ENCODE measurements at places on chromosomes 5 and 9.

DNA sequence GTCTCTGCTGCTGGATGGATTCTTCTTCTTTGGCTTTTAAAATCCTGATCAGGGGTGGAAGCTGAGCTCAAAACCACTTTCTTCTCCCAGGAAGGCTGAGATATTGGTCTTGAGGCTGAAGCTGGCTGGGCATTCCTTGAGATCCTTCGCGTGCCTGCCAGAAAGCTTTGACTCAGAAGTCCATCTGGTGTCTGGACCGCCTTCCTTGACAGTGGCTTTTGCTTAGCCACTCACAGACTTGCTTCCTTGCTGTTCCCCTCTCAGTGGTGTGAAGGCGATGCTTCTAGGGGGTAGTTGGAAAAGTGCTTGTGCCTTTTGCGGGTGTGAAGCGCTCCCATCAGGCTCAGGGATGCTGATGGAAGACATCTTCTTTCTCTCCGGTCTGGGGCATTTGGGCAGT lies 45.9 kb downstream of the RGS3 start:
- no peak for DNase-seq

DNA sequence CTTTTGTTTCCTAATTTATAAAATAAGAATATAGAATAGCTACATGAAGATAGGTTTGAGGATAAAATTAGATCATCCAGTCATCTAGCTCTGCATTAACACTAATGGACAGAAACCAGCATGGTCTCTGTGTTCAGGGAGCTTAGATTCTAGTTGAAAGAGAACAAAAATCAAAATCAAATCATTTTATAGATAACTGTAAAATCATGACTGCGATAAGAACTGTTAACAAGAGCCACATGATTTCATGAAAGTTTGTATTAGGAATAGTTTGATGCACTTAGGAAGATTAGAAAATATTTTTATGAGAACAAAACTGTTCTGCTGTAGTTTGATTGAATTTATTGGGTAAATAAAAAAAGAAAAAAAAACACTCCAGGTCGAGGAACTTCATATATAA lies 1074.7 kb downstream of the MAT2B start:
- DNase-seq = no peak

DNA sequence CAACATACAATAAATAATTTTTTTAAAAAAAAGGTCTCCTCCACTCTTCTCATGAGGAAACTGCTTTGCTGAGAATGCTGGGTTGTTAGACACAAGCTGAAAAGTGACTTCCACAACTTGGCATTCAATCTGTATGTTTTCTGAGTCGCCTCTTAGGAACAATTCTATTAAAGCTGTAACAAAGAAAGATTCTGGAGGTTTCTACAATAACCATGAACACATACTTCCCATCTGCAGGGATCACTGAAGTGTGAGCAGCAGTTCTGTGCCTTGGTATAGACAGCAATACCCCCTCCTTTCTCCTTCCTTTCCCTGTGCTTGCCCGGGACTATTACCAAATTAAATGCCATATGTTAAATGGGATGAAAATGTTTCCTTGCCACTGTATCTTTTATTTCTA lies 1.5 kb downstream of the DIRAS2 start:
- no peak for DNase-seq

GRCh38 chr9:38183994-38184568 lies 115.1 kb upstream of the SHB start:
- DNase-seq = no peak

- DNase-seq = peak; percentile 18
Observed at GRCh38 chr5:149549461-149550267, 1.6 kb downstream of the CSNK1A1 start.

GRCh38 chr9:14418941-14419937 lies 105.3 kb upstream of the NFIB start:
- no peak for DNase-seq

DNA sequence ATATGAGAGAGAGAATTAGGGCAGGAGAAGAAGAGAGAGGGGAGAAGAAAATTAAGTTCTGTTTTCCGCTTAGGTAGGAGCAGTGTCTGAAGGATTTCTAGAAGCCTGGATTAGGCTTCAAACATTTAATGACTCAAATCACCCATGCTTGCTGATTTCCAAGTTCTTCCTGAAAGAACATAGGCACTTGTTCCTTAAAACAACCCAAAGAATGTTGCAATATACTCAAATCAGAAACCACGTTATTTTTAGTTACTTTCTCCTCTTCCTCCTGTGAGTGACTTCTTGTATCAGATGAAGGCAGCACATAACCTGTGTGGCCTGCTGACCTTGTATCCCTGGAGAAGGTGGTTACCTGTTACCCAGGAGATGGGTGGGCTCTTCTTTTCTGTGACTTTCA lies 351.5 kb upstream of the KLF4 start:
- DNase-seq = no peak

GRCh38 chr5:159104759-159105144 lies 5.0 kb upstream of the EBF1 start:
- DNase-seq = no peak

DNA sequence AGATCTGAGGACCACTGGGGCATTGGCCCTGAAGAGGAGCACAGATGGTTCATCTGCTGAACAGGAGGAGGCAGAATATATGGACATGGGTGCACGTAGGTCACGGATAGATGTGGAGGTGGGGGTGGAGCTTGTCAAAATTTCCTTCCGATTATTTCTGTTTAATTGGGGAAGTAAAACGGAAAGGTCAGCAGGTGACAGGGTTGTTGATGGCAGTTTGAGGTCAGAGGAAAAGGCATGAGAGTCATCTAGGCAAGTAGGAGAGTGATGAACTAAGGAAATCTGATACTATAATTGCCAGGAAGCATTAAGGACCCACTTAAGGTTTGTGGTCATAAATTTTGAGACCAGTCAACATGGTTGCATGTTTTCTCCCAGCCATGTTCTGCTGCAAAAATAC lies 8.4 kb upstream of the FAM81B start:
- DNase-seq = no peak

GRCh38 chr5:177542816-177543465 lies 11.4 kb downstream of the FAM193B start:
- no peak for DNase-seq

DNA sequence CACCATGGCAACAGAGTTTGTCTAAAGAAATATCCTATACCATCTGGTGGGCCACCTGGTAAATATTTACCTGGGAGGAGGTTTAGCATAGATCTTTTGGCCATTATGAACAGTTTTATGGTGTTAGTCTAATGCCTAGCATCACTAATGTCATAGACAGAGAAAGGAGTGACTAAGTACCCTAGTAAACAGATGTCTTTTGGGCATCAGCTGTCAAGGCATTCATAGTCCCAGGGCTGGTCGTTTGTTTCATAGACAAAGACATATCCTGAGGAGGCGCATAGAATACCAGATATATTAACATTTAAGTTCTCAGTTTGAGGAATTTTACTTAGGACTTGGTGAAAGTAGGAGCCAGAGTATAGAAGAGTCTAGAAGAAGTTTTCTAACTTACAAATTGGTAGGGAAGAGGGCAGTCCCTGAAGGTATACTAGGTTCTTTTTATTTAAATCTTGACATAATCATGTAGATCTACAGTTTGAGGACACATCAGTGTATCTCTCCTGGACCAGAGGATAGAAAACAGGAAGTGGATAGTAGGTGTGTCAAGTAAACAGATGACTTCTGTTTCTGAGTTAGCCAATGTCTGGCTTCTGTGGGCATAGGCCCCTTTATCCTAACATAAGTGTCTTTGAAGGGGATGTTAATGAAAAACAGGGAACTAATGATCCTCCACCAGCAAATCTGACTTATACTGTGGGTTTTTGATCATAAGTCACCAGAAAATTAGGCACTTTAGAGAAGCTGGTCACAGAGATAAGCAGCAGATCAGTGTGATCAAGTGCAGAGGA lies 105.0 kb upstream of the PRSS3 start:
- DNase-seq = no peak

GRCh38 chr5:96006291-96006690 lies 44.6 kb upstream of the ELL2 start:
- DNase-seq = no peak

- DNase-seq = no peak
Observed at GRCh38 chr5:124480022-124480421, 266.4 kb downstream of the ZNF608 start.

GRCh38 chr9:77582961-77583576 lies 65.1 kb downstream of the GNA14 start:
- DNase-seq = no peak

GRCh38 chr9:91342575-91342974 lies 19.1 kb downstream of the AUH start:
- no peak for DNase-seq

GRCh38 chr9:84751921-84752320 lies 82.4 kb downstream of the NTRK2 start:
- DNase-seq = no peak

DNA sequence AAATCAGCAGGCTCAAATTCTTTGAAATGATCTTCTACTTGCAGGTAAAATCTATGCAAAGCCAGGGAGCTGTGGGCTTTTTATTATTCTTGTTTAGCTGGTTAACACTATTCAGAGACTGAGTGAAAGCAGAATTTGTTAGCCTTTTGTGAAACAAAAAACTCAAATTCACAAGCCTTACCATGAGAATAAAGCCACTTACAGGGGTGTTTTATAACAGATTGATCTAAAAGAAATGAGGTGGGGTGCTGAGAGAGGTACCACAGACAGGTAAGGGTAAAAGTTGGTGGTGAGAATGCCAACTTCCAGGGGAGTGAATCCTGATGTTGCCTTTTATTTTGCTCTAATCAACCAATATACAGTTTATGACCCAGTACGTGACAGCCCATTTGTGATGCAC lies 1585.6 kb downstream of the EFNA5 start:
- DNase-seq = no peak

DNA sequence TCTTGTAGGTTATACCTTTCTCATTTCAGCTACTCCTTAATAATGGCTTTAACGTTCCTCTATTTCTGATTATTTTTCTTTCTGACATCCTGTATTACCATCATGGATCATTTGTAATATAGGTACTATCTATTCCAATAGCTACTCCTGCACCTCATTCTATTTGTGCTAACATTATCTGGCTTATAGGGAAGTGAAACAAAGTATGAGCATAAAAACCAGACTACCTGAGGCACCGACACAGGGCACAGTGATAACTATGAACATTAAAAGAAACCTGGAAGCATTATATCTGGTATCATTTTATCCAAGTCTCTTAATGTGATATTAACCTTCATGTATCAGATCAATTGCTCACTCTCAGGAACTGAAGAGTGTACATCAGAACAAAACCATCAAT lies 407.3 kb downstream of the DMRT2 start:
- no peak for DNase-seq

GRCh38 chr5:95858023-95858461 lies 35.5 kb upstream of the GLRX start:
- DNase-seq = no peak

DNA sequence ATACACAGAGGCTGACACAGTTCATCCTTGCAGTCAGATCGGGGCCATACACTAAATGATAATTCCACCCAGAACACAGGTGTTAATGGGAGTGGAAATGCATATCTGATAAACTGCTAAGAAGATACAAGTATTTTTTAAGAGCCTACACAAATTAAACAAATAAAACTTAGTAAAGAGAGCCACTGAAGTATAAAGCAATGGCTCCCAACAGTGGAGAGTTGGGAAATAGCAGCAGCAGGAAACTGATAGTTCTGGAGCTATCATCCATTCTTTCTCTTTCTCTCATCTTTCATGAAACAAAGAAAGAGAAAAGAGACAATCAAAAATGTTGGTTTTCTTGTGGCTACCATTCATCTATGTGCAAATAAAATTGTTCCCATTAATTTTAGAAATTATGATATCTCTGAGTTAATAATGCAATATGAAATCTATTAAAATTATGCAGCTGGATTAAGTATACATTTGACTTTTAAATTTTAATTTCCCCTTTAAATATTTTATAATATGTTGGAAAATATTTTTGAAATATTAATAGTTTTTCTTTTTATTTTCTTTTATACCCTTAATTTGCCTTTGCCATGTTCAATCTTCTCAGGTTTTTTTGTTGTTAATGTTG lies 120.8 kb downstream of the EMB start:
- DNase-seq = no peak

DNA sequence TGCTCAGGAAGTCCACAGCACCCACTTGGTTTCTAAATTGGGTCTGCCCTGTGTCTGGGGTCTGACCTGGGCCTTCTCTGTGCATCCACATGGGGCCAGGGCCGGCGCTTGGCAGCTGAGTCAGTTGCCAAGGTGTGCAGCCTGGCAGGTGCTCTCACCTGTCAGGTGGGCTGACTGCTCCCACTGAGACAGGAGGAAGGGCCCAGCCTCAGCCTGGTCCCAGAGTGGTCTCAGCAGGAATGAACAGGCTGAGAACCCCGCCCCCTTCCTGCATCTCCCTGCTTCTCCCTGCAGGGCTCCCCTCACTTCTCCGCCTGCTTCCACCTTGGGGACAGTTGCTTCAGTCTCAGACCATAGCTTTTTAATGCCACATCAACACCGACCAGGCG lies 60.5 kb downstream of the BARX1 start:
- no peak for DNase-seq

DNA sequence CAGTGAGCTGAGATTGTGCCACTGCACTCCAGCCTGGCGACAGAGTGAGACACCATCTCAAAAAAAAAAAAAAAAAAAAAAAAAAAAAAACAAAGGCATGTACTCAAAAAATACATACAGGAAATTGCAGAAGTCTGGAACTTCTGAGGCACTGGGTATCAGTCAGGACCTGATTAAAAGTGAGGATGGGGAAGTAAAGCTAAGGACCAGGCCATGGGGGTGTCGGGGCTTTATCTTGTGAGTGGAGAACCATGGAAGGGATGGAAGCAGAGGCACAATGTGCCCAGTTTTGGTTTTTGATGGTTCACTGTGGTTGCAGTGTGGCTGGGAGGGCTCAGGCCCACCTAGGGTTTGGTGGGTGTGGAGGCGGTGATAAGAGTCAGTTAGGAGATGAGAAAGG lies 212.7 kb upstream of the PIK3R1 start:
- no peak for DNase-seq
